Activated CD4-positive, alpha-beta T cell treated with anti-CD3 and anti-CD28 coated beads, Interleukin-2, amount 10 ng/mL, durations not matched to agents 24 days and 14 days (primary cell): ENCODE measurements at places on chromosomes 1 and 21.

GRCh38 chr1:26327956-26328362 lies 10.2 kb downstream of the CD52 start:
- no peak for DNase-seq

DNA sequence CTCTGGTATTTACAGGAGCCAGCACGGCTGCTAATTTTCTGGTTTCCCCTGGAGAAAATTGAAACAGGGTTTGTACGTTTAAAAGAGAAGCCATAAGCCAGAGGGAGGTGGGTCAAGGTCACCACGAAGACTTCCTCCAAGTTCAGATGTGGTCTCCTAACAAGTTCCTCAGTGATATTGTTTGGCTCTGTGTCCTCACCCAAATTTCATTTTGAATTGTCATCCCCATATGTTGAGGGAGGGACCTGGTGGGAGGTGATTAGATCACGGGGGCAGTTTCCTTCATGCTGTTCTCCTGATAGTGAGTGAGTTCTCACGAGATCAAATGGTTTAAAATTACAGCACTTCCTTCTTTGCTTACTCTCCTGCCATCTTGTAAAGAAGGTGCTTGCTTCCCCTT lies 295.4 kb upstream of the DAB1 start:
- no peak for DNase-seq

GRCh38 chr1:192767798-192768197 lies 41.0 kb upstream of the RGS2 start:
- DNase-seq: no peak

DNA sequence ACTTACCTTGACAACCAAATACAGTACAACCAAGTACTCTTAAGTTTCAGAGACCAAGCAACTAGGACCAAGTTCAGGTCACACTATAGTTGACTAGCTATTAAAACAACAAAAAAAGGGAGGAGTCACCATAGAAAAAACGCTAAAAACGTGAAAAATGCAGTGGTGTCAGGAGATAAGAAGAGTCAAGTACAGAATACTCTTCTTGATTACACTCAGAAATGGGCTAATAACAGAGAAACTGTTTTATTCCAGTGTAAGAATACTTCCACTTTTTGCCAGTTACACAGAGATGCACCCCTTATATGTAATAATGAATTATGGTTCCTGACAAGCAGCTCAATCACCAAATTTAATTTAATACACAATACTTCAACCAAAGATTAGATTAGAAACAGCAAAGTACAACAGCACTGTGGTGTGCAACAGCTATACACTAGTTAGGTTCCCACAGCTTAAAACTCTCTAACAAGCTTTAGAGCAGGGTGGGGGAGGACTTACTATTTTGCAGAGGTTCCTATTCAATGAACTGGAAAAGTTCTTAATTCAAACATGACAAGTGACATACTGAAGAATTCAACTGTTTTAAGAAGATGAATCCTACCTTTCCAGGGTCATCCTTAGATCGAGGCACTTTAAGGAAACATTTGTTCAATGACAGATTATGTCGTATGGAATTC lies 70.4 kb downstream of the FOXJ3 start:
- DNase-seq: no peak

DNA sequence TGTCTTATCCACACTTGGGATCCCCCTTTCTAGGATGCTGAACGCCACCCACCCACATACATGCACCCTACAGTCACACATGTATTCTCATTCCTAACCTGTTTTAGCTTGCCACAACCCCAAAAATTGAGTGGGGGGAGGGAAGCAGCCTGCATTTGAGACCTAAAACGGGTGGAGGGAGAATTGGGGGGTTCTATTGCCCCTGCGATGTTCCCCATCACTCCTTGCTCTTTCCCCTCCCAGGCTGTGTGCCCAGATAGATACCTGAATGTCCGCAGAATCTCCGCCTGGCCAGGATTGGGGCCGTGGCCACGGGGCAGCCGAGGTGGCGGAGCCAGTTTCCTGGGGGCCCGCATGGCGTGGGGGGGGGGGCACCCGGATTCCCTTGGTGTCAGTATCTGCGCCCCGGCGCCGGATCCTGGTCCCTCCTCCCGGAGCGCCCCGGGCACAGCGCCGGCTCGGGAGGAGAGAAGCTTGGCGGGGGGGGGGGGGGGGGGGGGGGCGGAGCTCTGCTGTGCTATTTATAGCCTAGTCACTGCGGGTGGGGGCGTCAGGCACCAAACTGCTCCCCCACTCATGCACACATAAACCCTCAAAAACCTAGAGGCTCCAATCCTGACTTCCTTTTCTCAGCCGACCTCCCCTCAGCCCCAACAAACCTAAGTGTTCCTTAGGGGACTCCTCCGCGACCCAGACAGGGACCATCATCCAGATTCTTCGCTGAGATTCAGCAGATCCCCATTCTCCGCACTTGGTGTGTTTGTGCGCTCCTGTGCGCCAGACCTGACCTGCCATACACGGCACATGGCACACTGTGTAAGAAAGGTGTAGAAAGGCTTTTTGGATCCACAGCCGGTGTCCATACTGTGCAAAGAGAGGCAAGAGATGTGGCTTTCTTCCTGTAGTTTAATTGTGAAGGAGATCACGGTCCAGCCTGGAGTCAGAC lies 1.9 kb downstream of the ANKRD34A start:
- DNase-seq: peak; percentile 76

DNA sequence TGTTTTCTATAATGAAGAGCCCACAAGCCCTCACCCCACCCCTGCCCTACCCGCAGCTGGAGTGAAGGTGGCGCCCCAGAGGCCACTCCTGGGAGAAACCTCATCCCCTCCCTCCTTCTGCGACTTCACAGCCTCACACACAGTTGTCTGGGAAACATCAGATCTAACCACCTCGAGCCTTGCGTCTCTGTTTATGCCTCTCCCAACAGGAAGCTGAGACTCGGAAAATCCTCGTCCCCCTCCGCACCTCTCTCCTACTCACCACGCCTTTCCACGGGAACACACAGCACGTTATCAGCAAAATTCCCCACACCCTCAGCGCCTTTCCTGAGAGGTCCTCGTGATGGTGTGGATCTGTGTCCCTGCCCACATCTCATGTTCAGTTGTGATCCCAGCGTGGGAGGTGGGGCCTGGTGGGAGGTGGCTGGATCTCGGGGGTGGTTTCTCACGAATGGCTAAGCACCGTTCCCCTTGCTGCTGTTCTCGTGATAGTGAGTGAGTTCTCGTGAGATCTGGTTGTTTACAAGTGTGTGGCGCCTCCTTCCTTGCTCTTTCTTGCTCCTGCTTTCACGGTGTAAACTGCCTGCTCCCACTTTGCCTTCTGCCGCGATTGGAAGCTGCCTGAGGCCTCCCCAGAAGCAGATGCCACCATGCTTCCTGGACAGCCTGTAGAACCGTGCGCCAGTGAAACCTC lies 190.6 kb downstream of the KIF26B start:
- DNase-seq: no peak

DNA sequence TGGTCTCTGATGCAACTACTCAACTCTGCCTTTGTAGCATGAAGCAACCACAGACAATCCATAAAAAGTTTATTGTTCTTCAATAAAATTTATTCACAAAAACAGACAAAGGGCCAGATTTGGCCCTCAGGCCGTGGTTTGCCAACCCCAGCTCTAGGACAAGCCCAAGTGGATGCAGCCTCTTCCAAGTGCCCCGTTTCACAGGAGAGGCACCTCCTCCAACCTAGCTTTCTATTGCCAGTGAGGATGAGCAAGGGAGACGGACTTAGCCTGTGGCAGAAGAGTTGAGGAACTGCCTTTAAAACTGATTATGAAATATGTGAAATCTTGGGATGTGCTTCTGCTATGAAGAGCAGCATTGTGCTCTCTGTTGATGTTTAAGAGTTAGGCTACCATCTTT lies 105.4 kb downstream of the PSMG1 start:
- no peak for DNase-seq

DNA sequence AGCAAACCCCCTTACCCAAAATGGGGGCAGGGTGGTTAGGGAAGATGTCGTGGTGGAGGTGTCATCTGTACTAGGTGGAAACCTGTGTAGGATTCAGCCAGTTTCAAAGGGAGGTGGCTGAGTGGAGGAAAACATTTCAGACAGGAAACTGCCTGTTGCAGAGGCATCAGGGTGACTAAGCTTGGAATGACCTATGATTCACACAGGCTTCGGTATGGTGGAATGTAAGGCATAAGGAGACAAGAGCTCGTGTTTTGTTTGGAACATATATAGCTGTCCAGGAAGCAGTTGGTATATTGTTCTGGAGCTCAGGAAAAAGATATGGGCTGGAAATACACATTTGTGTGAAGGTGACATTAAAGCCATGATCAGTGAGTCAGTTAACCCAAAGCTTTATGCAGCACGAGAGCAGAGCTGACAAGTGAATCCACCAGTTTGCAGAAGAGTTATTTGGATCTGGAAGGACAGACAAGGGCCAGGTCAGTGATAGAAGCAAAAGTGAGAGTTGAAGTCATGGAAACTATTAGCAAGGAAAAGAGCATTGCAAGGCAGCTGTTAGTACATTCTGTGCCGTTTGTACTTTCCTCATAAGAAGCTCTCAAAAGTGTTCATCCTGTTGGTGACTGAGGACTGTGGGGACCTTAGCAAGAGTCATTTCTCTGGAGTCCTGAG lies 12.2 kb downstream of the UTP25 start:
- no peak for DNase-seq

DNA sequence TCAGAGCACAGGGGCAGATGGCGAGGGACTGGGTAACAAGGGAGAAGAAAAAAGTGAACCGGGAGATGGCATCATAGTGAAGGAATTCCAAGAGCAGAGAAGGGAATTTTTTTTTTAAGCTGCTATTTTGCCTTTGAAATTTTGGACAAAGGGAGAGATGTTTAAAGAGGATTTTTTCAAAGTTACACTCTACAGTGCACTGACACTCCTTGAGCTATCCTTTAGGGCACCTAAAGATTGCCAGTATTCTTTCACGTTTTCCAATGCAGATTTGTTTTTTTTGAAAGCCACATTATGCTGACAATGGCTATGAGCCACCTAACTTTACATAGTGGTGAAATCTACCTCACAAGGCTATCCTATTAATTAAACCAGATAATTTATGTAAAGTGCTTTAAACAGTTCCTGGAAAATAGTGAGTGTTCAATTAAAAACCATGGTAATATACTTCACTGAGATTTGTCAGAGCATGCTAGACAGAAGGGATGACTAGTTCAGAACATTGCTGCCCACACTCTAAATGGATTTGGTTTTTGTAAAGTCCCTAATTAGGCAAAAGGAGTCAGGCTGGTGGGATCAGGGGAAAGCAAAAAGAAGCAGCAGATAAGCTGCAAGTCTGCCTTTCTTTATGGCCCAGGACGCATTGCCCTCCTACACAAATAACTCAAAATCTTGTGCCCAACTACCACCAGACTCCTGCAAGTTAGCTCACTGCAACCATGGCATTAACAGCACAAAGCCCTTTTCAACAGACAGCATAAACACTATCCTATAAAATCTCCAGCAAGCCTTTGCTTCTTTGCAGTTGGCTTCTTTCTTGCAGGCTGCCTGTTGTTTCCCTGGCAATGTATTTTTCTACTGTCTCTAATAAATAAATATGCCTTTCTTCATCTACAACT lies 53.9 kb downstream of the PRDX6 start:
- DNase-seq: no peak

DNA sequence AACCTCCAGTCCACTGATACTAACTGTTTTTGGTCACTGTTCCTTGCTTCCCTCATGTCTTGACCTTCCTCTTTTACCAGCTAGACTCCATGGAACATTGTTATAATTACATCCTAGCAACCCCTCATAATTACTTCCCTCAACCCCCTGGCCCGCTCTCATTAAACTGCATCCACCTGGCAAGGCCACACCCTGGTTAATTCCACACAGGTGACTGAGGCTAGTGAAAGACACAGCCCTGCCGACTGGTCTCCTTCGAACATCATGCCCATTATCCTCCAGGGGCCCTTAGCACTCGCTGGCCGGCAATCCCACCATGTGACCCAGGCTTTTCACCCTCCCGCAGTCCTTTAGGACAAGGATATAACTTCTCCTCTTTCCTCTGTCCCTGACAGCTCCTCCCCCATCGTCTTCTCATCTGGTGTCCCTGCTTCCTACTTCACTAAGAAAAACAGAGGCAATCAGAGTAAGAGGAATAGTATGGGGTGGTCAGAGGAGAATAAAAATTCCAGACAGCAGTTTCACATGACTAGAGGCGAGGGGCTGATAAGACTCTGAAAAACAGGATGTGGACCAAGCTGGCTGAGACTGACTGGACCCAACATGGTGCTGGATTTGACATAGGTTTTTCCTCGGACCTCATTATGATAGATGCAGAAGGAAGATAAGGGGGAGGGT lies 8.8 kb upstream of the TENT5B start:
- DNase-seq: no peak

DNA sequence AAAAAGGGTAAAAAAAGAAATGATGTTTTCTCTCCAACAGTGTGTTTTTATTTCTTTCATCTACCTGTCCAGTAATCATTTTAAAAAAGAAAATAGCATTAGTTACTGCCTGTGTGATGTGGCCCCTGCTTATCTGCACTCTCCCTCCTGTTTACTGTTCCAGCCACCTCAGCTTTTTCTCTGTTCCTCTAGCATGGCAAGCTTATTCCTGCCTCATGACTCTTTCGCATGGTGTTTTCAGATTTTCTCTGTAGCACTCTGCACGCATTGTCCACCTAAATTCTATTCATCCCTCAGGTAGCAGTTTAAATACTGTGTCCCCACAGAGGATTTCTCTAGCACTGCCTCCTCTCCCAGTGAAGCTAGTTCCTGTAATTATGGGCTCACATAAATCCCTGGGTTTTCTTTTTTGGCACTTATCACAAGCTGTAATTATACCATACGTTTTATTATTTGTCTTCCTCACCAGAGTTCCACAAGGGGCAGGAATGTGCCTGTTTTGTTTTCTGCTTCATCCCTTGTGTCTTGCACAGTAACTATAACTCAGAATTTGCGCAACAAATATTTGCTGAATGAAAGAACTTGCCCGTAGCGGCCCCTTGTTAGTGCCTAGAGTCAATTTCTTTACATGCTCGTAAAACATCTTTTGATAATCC lies 51.4 kb upstream of the LRIG2 start:
- DNase-seq: no peak

GRCh38 chr1:45815667-45816458 lies 12.5 kb downstream of the MAST2 start:
- DNase-seq: no peak
